ENCODE measurements at places on chromosomes 7 and 10.
A peak's percentile ranks its signal among the peaks of the same experiment; 100 is the strongest.

DNA sequence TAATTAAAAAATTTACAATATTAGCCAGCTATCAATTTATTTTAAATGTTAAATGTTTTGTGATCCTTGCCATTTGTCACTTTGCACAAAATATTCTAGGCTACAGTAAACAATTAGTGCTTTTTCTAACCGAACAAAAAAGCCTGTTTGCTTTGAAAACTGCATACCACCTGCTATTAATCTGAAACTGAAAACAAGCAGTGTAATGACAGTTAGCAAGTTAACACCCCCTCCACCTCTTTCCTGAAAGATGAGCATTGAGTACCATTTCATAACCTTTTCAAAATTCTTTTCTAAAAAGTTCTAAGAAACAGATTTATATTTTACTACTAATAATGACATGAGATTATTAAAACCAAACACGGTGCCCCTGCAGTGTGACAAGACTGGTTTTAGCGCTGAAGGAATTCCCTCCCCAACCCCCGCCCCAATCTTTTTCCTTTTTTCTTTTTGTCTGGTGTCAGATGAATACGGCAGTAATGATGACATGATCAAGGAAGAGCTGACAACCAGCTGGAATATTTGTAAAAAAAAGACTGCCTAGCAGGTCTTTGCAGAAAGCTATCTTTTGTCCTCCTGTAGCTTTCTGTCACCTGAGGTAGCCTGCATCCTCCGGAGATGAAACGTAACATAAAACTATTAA lies 175.6 kb downstream of the CHCHD3 start:
- no peak for DNase-seq

GRCh38 chr10:69951658-69952057 lies 101.0 kb upstream of the MACROH2A2 start:
- no peak for DNase-seq

GRCh38 chr10:66466622-66467021 lies 459.2 kb upstream of the LRRTM3 start:
- DNase-seq = no peak

DNA sequence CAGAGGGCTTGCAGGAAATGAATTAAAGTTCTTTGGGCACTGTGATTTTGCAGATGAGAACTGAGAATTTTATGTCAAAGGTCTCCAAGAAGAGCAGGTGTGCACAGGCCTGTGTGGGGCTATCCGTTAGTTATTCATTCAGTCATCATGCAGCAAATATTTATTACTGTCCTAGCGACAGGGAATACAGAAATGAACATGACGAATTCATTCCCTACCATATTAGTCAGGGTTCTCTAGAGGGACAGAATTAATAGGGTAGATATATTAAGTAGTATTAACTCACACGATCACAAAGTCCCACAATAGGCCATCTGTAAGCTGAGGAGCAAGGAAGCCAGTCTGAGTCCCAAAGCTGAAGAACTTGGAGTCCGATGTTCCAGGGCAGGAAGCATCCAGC lies 2.9 kb upstream of the MMP21 start:
- DNase-seq = no peak

DNA sequence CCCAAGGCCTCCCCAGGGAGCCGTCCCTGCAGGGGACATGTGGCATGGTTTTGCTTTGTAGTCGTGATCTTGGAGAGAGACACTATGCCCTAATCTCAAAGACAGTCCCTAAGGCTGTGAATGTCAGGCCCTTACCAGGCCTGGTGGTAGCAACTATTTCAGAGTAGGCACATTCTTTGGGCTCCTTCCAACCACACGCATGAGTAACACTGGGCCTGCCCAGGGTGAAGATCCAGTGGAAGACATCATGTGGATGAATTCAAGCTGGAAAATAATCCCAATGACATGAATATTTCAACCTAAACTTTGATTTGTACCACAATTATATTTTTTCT lies 39.5 kb upstream of the INSIG1 start:
- no peak for DNase-seq

GRCh38 chr10:60185421-60185820 lies 204.3 kb downstream of the ANK3 start:
- no peak for DNase-seq

- no peak for DNase-seq
These were observed 73.9 kb downstream of the KIAA1549 start for GRCh38 chr7:138907201-138907847.

DNA sequence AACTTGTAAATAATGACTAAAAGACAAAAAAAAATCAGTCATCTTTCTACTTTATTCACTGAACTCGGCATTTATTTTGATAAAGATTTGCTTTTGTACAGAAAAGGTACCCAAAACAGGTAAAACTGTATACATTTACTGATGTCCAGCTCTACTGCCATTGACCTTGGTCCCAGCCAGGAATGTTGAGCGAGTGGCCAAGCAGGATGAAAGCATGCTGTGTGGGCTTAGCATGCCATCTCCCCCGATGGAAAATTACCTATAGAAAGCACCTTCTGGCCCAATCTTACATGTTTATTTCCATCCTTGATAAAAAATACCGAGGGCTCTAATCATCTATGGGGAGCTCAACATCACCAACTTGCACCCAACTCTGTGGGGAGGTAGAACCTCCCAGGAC lies 6.8 kb downstream of the PARD3 start:
- no peak for DNase-seq

DNA sequence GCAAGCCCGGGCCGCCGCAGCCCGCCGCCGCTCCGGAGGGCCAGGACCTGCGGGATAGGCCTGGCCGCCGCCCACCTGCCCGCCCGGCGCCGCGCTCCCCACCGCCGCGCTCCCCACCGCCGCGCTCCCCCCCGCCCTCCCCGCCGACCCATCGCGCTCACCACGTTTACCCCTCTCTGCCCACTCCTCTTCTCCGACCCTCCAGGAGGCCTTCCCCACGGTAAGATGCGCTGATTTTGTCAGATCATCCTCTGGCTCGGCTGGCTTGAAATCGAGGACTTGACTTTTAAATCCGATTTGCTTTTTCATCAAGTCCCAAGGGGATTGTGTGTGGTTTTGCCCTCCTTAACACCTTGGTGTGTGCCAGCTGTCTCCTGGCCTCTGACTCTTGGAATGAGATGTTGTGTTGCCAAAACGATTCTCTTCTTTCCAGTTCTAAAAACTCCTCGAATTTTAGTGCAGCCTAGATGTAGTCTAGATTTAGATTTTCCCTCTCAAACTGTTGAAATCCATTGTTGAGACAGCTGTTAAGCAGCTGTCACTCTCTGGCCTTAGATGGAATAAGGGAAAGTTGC lies 738 bp downstream of the POM121 start:
- DNase-seq = no peak

DNA sequence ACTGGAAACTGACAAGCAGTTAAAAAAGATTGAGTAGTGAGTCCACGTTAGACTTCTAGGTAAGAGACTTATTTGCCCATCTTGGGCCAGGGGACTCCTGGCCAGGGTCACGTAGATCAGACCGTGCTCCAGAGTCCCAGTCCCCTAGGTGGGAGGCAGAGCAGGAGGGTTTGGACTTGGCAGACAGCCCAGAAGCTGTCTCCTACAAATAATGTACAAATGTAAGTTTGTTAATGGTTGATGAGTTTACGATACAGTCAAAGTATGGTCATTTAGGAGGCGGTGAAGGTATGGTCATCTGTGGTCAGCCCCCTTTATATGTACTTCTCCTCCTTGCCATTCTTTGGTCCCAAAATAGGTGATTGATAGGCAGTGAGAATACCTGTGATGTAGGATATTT lies 28.2 kb downstream of the INPP5F start:
- no peak for DNase-seq

- peak; percentile 71 for DNase-seq
These were observed at the start of gene SMURF1 for GRCh38 chr7:99143853-99144672. TSS of gene SMURF1 (minus strand) at chr7:99144108. CDS start at chr7:99143780, 328 bp downstream.

- DNase-seq = no peak
These were observed 10.2 kb upstream of the UTF1 start for GRCh38 chr10:133219782-133220181.

GRCh38 chr7:127557803-127558202 lies 27.6 kb downstream of the GCC1 start:
- no peak for DNase-seq

GRCh38 chr10:13589316-13589715 lies 2.6 kb downstream of the PRPF18 start:
- DNase-seq = no peak

DNA sequence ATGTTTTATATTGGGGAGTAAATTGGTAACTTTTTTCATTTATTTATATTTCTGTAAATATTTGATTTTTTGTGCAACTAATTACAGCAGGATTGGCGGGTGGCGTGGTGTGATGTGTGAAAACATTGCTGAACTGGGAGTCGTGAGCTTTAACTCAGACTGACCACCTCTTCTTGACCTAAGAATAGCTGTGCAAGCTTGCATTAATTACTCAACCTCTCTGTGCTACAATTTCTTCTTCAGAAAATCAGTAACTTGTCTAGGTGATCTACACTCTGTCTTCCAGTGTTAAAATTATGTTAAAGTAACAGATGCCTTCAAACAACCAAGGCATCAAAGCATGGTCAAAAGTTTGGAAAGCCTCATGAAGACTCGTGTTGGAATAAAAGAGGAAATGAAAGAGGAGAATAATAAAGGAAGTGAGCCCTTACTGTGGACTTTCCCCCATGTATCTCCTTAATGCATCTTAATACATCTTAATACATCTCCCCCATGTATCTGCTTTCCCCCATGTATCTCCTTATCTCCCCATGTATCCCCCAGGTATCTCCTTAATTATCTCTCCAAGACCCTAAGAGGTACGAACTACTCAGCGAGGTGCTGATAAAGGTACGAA lies 71.2 kb downstream of the SVIL start:
- no peak for DNase-seq

GRCh38 chr10:88086187-88086960 lies 222.9 kb downstream of the PTEN start:
- no peak for DNase-seq

DNA sequence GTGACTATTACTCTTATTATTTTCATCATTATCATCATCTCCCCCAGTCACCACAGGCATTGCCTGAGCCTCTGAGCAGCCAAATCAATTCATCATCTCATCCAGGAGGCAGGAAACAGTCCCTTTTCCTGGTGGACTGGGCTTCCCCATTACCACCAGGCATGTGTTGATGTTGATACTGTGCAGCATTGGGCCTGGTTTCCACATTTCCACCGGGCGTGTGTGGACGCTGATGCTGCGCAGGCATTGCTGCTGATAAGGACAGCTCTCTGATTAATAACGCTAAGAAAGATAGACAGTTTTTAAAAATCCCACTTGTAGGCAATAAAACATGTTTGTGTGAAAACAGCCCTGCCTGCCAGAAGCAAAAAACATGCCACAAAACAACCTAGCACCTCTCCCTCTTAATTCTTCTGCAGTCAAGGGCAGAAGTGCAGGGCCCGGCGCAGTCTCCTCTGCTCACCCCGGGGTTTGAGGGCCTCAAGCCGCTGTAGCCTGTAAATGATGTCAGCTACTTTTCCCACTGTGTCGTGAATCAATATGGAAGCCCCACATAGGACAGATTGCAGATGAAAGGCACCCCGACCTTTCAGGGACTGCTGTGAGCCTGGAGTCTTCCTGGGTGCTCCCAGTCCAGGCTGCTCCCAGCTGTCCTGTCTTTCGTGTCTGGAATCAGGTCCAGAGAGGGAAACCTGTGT lies 216.0 kb downstream of the WDR37 start:
- DNase-seq = no peak

DNA sequence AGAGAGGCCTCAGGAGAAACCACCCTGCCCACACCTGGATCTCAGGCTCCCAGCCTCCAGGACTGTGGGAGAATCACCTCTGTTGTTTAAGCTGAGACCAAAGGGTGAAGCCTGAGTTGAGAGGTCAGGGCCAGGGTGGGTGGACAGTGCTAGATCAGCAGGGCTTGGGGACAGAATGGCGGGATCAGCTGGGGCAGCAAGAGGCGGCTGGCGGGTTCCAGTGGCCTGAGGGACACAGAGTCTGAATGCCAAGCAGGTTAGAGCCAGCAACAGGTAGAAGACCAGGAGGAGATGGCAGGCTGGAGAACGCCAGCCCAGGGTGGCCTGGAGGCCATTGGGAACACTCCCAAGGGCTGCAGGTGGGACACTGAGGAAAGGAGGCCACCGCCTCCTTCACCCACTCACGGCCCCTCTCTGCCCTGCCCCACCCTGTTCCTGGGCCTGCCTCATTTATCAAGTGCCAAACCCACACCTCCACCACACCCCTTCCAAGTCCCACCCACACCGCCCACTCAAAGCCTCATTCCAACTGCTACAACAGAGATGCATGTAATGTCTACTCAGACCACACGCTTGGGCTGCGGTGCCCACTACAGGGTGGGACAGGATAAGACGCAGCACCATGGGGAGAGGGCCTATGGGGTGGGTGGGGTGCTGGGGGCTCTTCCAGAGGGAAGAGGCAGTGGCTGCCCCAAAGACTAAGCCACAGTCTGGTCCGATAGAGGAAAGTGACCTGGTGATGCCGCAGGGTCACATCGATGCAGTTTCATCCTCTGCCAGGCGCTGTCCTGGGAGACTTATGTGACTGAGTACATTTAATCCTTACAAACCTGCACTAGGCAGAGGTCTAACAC lies 173.9 kb downstream of the TNS3 start:
- DNase-seq = no peak

- DNase-seq = no peak
These were observed 67.0 kb upstream of the PCGF5 start for GRCh38 chr10:91153508-91153907.

DNA sequence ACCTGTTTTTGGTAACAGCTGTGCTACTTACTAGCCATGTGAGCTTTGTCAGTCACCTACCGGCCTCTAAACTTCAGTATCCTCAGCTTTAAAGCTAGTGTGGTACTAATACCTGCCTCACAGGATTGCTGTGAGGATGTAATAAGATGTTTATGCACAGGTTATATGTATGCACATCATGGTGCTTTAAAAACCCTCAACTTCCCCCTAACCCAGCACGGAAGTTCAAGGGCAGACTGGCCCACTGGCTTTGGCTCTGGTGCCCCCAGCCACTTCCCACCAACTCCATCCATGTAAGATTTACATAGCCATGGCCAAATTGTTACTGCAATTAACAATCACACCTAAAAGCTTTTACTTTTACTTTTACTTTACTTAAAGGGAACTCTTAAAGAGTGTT lies 676.0 kb upstream of the GALNT17 start:
- no peak for DNase-seq

DNA sequence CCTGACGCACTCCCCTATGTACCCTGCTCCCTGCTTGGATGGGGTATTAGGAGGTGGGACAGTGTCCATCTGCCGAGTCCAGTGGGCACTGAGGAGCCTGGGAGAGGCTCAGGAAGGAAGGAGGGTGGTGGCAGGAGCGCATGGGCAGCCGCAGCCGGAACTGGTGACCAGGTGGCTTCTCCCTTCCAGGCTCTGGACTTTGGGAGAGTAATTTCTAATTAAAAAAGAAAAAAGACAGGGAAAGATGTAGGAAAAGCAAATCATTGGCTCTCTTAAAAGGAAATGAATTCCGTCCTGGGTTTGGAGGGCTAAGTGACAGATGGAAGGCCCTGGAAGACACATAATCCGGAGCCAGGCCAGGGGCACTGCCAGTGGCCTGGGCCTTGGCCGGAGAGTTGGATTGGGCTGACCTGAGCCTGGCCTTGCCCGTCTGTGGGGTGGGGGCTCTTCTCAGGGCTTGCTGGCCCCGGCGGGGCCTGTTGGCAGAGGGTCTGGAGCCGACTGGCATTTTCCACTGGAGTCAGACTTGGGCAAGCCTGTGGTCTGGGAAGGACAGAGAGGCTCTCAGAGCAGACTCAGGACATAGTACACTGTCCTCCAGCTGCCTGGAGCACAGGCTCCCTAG lies 63.0 kb downstream of the NEURL1 start:
- no peak for DNase-seq

GRCh38 chr10:51206500-51206899 lies 132.2 kb downstream of the PRKG1 start:
- no peak for DNase-seq

Measured in neuronal stem cell (in vitro differentiated cells).